ENCODE measurements at places on chromosomes 1 and 21.

GRCh38 chr1:58805716-58806571 lies 22.1 kb upstream of the JUN start:
- DNase-seq = no peak

GRCh38 chr1:109977225-109977624 lies 7.3 kb upstream of the AHCYL1 start:
- no peak for DNase-seq

GRCh38 chr1:119554183-119554582 lies 47.2 kb downstream of the HSD3B1 start:
- peak; percentile 5 for DNase-seq

- no peak for DNase-seq
These were observed 1920.4 kb downstream of the MRPL39 start for GRCh38 chr21:23686737-23687523.

DNA sequence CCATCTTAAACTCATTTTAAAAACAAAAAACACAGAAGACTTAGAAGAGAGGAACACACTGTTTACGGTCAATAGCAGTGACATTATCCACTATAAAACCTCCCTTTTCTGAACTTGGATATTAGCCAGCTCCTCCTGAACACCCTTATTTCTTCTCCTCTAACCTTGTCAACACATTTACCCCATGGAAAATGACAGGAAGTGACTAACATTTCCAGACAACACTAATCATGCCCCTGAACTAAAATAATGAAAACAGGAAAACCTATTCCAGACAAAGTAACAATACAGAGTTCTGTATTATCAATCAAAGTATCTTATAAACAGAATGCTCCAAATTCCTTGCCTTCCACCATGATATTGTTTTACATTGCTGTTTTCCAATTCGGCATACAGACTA lies 45.3 kb downstream of the PALMD start:
- DNase-seq = no peak

GRCh38 chr1:118961156-118961555 lies 27.0 kb downstream of the TBX15 start:
- no peak for DNase-seq

- no peak for DNase-seq
These were observed 44.7 kb downstream of the ETS2 start for GRCh38 chr21:38850277-38850951.

DNA sequence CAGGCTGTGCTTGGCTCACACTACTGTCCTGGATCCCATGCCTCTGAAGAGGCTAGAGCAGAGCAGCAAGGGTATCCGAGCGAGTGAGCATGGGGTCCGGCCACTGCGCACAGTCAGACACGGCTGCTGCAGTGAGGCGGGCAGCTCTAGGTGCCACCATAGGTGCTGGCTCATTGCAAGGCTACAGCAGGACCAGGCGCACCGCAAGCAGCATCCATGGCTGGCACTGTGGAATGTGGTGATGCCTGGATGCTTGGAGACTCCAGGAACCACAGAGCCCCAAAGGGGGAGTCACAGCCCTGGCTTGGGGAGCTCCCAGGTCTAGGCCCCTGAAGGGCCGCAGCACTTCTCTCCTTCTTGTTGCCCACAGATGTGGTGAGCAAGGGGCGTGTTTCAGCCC lies 47.2 kb downstream of the ATP6V1G3 start:
- DNase-seq = no peak

GRCh38 chr1:167369175-167369574 lies 148.5 kb downstream of the POU2F1 start:
- no peak for DNase-seq

- no peak for DNase-seq
These were observed 165.3 kb downstream of the FASLG start for GRCh38 chr1:172824209-172824608.

- DNase-seq = no peak
These were observed 59.6 kb downstream of the FOXO6 start for GRCh38 chr1:41420860-41421259.

DNA sequence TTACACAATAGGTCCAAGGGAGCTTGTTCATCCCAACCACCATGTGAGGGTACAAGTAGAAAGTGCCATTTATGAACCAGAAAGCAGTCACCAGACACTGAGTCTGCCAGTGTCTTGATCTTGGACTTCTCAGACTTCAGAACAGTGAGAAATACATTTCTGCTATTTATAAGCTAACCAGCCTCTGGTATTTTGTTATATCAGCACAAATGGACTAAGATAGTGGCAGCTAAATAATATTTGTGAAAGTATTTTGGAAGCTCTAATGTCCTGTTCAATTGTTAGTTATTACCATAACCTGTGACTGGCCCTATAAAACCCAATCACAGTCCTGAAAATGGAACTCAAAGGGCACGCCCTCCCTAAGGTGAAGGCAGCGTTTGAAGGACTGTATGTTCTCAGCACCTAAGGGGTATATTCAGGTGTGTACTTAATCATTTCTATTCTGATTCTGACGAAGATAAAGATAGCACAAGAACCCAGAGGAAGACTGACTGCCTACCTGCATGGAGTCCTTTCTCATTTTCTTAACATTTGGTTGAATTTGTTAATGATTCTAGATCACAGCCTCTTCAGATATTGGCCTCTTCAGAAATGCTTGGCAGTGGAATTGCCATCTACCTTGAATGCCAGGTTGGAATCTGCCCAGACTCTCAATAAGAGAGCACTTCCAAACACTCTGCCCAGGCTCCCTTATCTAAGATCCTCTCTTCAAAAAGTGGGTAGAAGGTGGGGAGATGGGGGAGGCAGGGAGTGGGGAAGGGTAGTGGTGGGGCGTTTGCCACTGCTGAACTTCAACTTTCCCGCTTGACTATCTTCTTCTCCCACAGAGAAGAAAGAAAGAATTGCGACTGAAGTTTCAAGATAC lies 104.0 kb upstream of the PPP2R5A start:
- no peak for DNase-seq

- DNase-seq = no peak
These were observed 21.9 kb upstream of the MEF2D start for GRCh38 chr1:156522443-156522970.
